ENCODE measurements at places on chromosomes 3 and 15.

GRCh38 chr3:45746777-45747622 is 49.3 kb downstream of the SLC6A20 start:
- no peak for DNase-seq

GRCh38 chr3:138850151-138850550 is 15.4 kb upstream of the PIK3CB start:
- DNase-seq, result no peak

DNA sequence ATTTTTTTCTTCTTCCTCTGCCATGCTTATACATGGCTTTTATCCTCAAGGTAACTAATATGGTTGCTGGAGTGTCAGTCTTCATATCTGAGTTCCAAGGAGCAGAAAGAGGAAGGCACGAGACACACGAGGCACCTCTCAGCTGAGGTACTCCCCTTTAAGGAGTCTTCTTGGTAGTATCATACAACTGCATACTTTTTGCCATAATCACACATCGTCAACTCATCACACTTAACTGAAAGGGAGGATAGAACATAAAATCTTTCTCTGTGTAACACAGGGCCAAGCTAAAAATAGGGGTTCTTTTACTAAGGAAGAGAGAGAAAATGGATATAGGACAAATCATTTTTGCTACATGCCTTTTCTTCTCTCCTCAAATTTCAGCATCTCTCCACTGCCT is 104.2 kb downstream of the OXSM start:
- DNase-seq, result no peak

DNA sequence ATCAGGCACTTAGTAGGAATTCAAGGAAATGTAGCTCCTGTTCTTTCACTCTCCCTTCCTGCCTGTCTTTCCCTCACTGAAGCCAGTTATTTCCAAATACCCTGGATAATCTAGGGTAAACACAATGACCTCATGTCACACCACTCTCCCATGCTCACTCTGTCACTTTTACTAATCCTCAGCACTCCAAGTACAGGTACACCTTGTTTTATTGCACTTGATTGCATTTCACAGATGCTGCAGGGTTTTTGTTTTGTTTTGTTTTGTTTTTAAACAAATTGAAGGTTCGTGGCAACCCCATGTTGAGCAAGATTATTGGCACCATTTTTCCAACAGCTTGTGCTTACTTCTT is 40.8 kb downstream of the PPM1L start:
- no peak for DNase-seq

GRCh38 chr15:48602358-48603122 is 43.0 kb downstream of the FBN1 start:
- no peak for DNase-seq

All from GM18507 (cell line).